PC-3 (cell line): ENCODE measurements at places on chromosomes 12 and 14. TPM values are rescaled to one million over a fixed set of nuclear protein-coding genes. Genes with fewer than 3 reads are reported as not detected.

The KRT85 gene
- total RNA-seq, result not detected in 2 replicates

The BDKRB2 gene
- 0.06 and 0.07 TPM in 2 replicates for total RNA-seq

The TAS2R42 gene
- total RNA-seq, result not detected in 2 replicates

The KRT71 gene
- not detected in 2 replicates for total RNA-seq

The KLRK1 gene
- not detected in 2 replicates for total RNA-seq

The ABCC9 gene
- 0.23 and 0.33 TPM in 2 replicates for total RNA-seq

The KRT2 gene
- total RNA-seq, result 0.23 TPM in 1 of 2 replicates, not detected in the other

The CCDC38 gene
- not detected in 2 replicates for total RNA-seq

The TUNAR gene
- not detected in 2 replicates for total RNA-seq

The TMEM132C gene
- total RNA-seq, result not detected in 2 replicates

The DNAI7 gene
- total RNA-seq, result not detected in 2 replicates

The PIK3C2G gene
- not detected in 2 replicates for total RNA-seq

The IL23A gene
- total RNA-seq, result 17.5 and 18.2 TPM in 2 replicates

The ALX1 gene
- not detected in 2 replicates for total RNA-seq

The IL26 gene
- not detected in 2 replicates for total RNA-seq
